ENCODE measurements at places on chromosomes 11 and 22. TPM values are rescaled to one million over a fixed set of nuclear protein-coding genes. Genes with fewer than 3 reads are reported as not detected.

Gene SPDYC
- not detected for total RNA-seq

Gene CD3D
- total RNA-seq: not detected

Gene AQP11
- 2.7 TPM for total RNA-seq

Gene SLC22A9
- not detected for total RNA-seq

Gene PANX3
- total RNA-seq: not detected

Gene TSPAN32
- total RNA-seq: not detected

Gene SEPTIN5
- total RNA-seq: 10.4 TPM

Gene OR52H1
- not detected for total RNA-seq

Gene DLG2
- total RNA-seq: 0.50 TPM

Gene KDELR3
- 20.3 TPM for total RNA-seq

Gene ART5
- 0.39 TPM for total RNA-seq

Gene TRIM34
- total RNA-seq: 3.7 TPM

Gene B4GALNT4
- 11.1 TPM for total RNA-seq

Gene KCNK4
- total RNA-seq: not detected

Gene RANGAP1
- total RNA-seq: 99.5 TPM

Gene NOL12
- total RNA-seq: 25.2 TPM

Gene TMA7B
- total RNA-seq: not detected

Gene FREY1
- 0.25 TPM for total RNA-seq

Gene BARX2
- not detected for total RNA-seq

Gene ELMOD1
- total RNA-seq: 0.33 TPM

Gene CLTCL1
- total RNA-seq: 5.0 TPM

Gene MMP3
- total RNA-seq: 0.41 TPM

Gene JAML
- not detected for total RNA-seq

Gene FXYD2
- 19.3 TPM for total RNA-seq

Gene ELFN2
- total RNA-seq: 10.1 TPM

Gene TRIM49
- total RNA-seq: not detected

Gene CYP2D6
- 0.52 TPM for total RNA-seq

Gene APOL3
- 0.10 TPM for total RNA-seq

Gene C11orf91
- total RNA-seq: 1.8 TPM

Gene OR2AT4
- not detected for total RNA-seq

Gene TMEM45B
- 0.13 TPM for total RNA-seq

Gene JHY
- total RNA-seq: 3.3 TPM

Gene ANGPTL5
- total RNA-seq: 0.05 TPM

Gene NPAS4
- total RNA-seq: not detected

Gene GGTLC3
- not detected for total RNA-seq

Gene TEX12
- total RNA-seq: not detected

Gene LDLRAD3
- 20.0 TPM for total RNA-seq

Gene EXPH5
- total RNA-seq: 0.02 TPM

Gene EMID1
- total RNA-seq: 0.16 TPM

Gene FAM76B
- total RNA-seq: 8.1 TPM

Gene TEX54
- not detected for total RNA-seq

Gene TREH
- total RNA-seq: not detected

Gene GRAP2
- not detected for total RNA-seq

Gene ANO5
- 1.4 TPM for total RNA-seq

Gene TMEM41B
- total RNA-seq: 20.9 TPM

Gene VWCE
- total RNA-seq: 0.48 TPM

Gene CAVIN3
- 26.7 TPM for total RNA-seq

Gene FOLR3
- not detected for total RNA-seq

Gene CDHR5
- total RNA-seq: not detected

Gene CTR9
- 22.4 TPM for total RNA-seq

Gene APOA5
- total RNA-seq: not detected

Gene APOL2
- 37.3 TPM for total RNA-seq

Gene MS4A8
- not detected for total RNA-seq

Gene NAALADL1
- total RNA-seq: 0.03 TPM

Gene LRRC32
- 0.14 TPM for total RNA-seq

Gene SYT12
- 18.6 TPM for total RNA-seq

Gene ROBO3
- 1.4 TPM for total RNA-seq

Gene C1QTNF4
- not detected for total RNA-seq
